ENCODE measurements at places on chromosomes 3 and 15.

- DNase-seq: no peak
Observed at GRCh38 chr15:58433597-58434333, 2.0 kb downstream of the LIPC start.

GRCh38 chr3:184377882-184378445 lies at the start of gene THPO:
THPO (minus strand) TSS chr3:184378207; CDS start chr3:184376259, 1,948 bp downstream.
- no peak for DNase-seq

DNA sequence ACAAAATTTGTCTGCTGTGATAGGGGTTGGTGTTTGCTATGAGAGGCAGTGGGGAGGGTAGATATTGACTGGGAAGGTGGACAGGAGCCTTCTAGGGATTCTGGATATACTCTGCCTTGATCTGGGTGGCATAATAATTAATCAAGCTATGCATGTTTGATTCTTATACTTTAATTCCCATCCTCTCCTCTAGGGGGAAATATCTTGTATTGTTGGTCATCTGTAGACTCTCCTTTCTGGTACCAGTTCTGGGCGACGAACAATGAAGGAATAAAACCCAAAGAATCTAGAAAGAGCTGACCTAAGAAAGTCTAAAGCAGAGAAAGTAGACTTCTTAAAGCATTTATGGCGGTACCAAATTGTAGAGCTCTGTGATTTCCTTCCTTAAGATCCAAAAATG lies 198.2 kb upstream of the STRIT1 start:
- DNase-seq: no peak

DNA sequence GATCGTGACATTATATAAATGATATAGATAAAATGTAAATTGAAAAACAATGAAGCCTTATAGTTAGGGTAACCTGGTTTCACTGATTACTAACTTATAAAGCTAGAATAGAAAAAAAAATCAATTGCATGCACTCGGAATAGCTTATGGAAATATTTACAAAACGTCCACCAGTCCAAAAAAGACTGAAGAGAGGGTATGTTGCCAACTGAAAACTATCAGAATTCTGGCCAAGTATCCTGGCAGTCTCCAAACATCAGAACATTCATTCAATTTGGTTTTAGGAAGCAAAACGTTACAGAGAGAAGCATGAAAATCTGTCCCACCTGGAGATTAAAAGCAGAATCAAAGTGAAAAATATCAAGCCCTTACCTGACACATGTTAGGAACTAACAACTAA lies 892.4 kb downstream of the ROBO1 start:
- no peak for DNase-seq

- DNase-seq: no peak
Observed at GRCh38 chr3:86563400-86563970, 427.5 kb downstream of the VGLL3 start.

Data from activated CD4-positive, CD25-positive, alpha-beta regulatory T cell (primary cell).